ENCODE measurements at places on chromosomes 1 and 21. TPM values are rescaled to one million over a fixed set of nuclear protein-coding genes. Genes with fewer than 3 reads are reported as not detected.
A peak's percentile ranks its signal among the peaks of the same experiment; 100 is the strongest.

The LEPR gene
- not detected for polyA plus RNA-seq

GRCh38 chr21:33572350-33572749 lies 16.1 kb downstream of the DONSON start:
- DNase-seq: no peak

The ESRRG gene
- 5.9 TPM for polyA plus RNA-seq

DNA sequence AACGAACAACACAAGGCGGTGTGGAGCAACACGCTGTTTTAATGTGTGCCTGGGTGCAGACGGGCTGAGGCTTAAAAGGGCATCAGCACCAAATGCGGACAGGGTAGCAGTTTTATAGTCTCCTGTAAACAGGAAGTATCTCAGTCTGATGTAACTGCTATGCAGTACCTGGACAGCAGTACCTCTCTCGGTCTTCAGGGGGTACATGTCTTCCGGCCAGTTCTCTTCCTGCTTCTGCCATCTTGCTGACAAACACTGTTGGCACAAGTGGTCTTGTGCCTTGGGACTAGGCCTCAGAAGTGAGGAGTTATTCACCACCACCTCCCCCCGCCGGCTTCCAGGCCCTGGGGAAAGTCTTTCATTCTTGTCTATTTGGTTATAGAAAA lies 49.7 kb upstream of the APOBEC4 start:
- no peak for DNase-seq

DNA sequence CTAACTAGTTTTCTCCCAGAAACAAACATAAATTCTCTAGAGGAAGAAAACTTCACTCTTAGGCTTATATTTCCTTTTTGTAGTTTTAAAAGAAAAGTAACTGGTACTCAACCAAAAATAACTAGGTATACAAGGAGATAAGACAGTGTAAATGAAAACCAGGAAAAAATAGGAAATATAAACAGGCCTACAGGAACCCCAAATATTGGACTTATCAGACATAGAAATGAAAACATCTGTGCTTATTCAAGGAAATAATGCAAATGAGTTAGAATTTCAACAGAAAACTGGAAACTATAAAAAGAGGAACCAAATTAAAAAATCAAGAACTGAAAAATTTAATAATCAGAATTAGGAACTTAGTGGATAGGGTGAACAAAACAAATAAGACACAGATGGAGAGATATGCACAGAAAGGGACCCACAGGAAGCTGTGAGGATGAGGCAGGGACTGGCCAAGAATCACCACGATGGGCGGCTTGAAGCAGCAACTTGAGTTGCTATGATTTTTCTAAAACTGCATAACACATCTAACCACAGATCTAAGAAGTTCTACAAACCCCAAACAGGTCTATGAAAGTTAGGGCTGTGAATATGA lies 67.5 kb upstream of the ACTRT2 start:
- DNase-seq: no peak

- DNase-seq: peak; percentile 2
These were observed 181.7 kb upstream of the DPYD start for GRCh38 chr1:98102345-98103030.

DNA sequence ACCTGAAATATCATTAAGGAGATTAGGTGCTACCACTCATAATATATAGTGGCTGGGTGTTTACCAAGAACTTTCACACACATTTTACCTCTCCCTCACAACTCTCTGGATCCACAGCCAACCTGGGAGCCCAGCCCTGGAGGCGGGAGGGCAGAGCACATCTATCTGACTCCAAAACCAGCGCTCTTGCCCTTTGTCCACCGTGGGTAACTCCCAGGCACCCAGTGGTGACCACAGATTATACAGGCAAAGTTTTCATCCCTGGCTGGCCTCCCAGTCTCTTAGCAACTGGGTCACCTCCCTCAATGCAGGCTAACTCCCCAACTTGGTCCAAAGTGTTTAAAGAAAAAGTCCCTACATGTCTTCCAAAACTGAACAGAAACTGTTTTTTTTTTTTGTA lies 2.4 kb downstream of the PAQR7 start:
- no peak for DNase-seq

The GART gene
- polyA plus RNA-seq: 69.9 TPM

- DNase-seq: no peak
These were observed 47.6 kb upstream of the DMRTB1 start for GRCh38 chr1:53411541-53412152.

- DNase-seq: no peak
These were observed 157.0 kb downstream of the PCBP3 start for GRCh38 chr21:45800339-45801080.

DNA sequence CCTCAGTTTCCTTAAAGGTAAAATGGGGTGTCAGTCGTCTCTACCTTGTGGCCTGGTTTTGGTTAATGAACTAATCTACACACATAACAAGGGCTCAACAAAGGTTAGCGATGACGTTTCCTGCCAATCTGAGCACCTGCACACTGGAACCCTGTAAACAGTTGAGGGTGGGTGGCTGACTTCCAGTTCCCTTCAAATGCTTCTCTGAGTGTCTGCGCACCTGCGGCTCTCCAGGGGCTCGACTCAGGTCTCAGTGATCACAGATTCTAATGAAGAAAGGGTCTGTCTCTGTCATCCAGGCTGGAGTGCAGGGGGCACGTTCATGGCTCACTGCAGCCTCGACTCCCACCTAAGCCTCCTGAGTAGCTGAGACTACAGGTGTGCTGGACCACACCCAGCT lies 3.3 kb upstream of the AGPAT3 start:
- no peak for DNase-seq

The VCAM1 gene
- 12.5 TPM for polyA plus RNA-seq

GRCh38 chr1:176733661-176734060 lies 270.7 kb downstream of the PAPPA2 start:
- DNase-seq: no peak

DNA sequence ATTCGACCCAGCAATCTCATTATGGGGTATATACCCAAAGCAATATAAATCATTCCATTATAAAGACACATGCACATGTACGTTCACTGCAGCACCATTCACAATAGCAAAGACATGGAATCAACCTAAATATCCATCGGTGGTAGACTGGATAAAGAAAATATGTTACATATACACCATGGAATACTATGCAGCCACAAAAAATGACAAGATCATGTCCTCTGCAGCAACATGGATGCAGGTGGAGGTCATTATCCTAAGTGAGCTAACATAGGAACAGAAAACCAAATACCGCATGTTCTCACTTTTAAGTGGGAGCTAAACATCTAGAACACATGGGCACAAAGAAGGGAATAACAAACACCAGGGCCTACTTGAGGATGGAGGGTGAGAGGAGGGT lies 115.5 kb downstream of the PTPN14 start:
- no peak for DNase-seq

DNA sequence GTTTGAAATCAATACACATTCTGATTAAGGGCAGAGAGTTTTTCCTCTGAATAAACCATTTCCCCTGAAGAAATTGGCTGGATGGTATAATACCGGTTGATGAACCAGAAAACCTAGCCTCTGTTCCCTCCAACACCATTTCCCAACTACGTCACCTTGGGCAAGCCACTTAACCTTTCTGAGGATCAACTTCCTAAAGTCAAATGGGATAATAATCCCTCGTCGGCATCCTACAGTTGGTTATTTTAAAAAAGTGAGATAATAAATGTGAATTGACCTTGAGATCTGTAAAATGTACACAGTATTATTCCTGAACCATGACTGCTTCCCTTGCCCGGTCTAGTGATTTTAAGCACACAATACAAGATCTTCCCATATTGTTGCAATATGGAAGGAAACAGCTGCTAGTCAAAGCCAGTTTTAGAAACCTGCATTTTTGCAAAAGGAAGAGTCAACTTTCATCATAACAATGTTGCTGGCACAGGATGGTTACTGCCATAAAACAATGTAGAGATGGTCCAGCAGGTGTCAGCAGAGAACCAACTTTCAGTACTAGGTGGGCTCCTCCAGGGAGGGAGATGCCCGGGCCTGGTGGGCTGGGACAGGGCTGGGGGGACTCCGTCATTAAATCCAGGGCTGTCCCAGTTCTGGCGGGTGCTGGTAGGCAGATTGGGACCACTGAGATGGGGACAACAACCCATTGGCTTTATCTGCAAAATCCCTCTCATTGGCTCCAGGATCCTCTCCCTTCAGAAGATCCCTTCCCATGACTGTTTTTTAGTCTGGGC lies 5.2 kb upstream of the HLX start:
- no peak for DNase-seq

The TDRD5 gene
- not detected for polyA plus RNA-seq

DNA sequence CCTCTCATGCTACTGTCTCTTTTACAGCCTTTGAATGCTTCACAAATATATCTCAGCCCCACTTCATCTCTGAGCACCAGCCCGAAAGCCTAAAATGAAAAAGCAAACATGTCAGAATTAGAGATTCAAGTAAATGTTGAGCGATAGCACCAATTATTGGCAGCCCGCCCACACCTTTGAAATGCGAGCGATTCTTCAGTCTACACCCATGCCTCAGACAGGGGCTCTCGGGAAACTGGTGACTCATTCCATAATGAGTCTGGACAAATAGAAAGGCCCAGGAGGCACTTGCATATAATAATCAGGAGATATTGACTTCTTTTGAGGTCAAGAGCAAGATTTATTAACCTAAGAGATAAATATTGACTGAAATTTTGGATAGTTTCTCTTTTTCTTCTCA lies 487.3 kb upstream of the PTBP2 start:
- DNase-seq: no peak

DNA sequence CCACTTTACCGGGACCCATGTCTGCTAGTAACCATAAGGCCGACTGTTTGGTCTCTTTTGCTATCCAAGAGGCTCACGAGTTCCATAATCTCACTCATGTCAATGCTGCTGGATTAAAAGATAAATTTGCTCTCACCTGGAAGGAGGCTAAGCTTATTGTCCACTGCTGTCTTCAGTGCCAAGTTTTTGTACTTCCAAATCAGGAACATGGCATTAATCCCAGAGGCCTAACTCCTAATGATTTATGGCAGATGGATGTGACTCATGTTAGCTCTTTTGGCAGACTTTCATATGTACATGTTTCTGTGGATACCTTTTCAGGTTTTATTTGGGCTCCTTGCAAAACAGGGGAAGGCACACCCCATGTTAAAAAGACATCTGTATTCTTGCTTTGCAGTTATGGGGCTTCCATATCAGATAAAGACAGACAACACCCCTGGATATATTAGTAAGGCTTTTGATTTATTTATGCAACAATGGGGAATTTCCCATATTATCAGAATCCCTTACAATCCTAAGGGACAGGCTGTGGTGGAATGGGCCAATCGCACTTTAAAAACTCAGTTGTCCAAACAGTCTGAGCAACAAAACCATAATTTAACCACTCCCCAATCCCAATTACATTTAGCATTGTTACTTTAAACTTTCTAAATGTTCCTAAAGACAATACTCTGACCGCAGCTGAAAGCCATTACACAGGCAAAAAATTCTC lies 162.7 kb downstream of the IER5 start:
- no peak for DNase-seq

The KRTAP7-1 gene
- not detected for polyA plus RNA-seq

The LIN28A gene
- not detected for polyA plus RNA-seq

GRCh38 chr21:17554679-17555465 lies 42.0 kb downstream of the CXADR start:
- DNase-seq: no peak

DNA sequence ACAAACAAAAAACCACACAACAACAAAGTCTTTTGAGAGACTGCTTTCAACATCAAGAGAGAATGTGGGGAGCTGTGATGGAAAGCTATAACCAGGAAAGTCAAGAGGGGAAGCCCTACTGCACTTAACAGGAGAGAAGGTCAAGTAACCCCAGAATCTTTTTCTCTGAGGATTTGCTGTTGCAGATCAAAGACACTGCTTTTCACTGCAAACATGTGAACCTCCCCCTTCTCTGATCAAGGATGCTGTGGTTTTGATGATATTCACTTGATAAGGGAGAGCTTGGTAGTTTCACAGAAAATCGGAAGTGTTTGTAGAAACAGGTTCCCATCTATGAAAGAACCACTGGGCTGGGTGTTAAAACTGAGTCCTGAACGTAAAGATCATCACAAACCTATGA lies 4.8 kb downstream of the ETV3 start:
- no peak for DNase-seq

DNA sequence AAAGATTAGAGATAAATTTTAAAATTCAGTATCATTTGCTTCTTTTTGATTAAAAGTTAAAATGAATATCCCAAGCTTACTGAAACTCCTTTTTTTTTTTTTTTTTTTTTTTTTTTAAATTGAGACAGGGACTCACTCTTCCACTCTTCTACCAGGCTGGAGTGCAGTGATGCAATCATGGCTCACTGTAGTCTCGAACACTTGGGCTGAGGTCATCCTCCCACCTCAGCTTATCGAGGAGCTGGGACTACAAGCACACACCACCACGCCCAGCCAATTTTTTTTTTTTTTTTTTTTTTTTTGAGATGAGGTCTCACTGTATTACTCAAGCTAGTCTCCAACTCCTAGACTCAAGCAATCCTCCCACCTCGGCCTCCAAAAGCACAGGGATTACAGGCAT lies 92.1 kb upstream of the RGS18 start:
- no peak for DNase-seq

GRCh38 chr1:204190212-204191211 lies 5.8 kb downstream of the KISS1 start:
- DNase-seq: peak; percentile 31

DNA sequence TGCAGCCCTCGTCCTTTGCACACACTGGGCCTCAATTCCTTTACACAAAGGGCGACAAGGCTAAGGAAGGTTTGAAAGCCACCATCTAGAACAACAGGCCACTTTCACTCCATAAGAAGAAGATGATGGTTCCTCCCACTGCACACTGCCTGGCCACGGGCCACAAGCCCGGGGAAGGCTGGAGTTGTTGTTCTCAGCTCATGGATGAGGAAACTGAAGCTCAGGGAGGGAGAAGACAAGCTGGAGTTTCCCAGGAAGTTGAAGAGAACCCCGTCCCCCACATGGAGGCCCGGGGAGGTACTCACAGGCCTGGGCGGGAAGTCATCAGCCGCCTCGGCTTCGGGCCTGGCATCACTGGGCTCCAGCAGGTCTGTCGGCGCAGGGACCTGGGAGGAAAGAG lies 24.6 kb upstream of the DDOST start:
- DNase-seq: no peak

The OR2L8 gene
- not detected for polyA plus RNA-seq

The ALPL gene
- polyA plus RNA-seq: 2.9 TPM

- no peak for DNase-seq
These were observed 237.6 kb downstream of the PTPRC start for GRCh38 chr1:198876371-198876871.

GRCh38 chr21:43918385-43918947 lies 53.4 kb downstream of the AGPAT3 start:
- no peak for DNase-seq
